ENCODE measurements at places on chromosomes 2 and 18.

DNA sequence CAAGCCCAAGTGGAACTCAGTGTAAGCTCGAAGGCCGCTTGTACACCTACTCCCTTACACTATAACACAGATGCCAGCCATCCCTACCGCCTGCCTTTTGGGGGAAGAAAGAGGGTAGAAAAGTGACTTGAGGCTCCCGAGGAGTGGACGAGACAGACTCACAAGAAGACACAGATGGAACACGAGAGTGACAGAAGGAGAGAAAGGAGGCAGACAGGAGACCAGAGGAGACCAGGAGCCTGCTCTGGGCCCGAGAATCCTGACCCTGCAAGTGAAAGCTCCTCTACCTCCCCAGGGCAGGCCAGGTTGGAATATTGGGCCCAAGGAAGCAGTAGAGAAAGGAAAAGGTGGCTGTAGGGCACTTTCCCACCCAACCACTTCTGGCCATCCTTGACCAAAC is 23.4 kb upstream of the TNS1 start:
- no peak for DNase-seq

DNA sequence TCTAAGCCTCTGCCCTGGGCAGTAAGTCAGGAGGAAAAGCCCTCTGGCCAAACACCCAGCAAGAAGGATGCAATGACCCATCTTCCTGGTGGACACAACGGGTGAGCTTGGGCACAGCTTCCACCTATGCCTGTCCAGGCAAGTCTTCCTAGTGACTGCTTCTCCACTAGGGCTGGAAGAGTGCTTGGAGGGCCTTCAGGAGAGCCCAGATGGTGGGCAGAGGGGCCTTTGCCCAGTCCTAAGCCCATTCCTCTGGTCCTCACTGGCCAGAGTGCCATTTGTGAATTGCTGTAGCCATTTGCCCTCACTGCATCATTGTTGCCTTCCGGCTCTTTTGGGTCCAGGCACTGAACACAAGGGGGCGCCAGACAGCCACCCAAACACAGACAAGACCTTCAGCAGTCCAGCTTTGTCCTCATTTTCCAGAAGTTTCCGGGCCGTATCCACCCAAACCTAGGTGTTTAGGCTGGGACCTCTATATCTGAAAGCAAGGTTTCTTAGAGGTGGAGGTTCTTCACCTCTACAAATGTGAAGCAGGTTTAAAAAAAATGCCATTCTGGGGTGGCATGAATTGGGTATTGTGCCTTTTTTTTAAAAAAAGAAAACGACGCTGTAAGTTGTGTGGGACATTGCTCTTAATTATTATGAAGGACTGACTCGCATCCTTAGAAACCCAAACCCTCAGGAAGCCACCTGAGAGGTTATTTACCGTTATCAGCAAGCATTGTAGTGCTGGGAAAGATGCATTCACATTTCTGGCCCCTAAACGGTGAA is 29.5 kb downstream of the PAX8 start:
- DNase-seq, result peak; percentile 58

DNA sequence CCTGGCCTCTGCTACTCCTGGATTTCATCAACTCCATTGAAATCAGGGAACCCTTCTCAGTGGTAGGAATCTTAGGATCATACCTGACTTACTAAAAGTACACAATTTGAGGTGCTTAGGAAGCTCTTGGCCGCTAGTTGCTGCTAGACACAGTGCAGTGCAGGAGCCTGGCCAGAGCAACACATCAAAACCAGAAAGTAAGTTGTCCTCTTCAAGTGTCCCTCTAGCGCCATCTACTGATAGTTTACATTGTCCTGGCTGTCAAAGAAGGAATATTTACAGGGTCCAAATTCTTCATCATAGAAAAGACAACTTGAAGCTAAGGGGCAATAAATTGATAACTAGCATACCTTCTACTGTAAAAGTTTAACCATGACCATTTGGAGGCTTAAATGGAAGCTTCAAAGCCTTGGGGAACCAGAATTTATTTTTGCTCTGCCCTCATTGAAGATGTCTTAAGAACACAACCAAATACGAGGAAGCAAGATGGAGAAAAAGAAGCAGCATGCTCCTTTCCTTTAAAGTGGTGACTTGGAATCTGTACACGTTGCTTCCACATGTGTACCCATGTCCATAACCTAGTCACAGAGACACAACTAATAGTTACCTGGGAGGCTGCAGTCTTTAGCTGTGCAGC is 889.1 kb upstream of the GCFC2 start:
- peak; percentile 83 for DNase-seq

DNA sequence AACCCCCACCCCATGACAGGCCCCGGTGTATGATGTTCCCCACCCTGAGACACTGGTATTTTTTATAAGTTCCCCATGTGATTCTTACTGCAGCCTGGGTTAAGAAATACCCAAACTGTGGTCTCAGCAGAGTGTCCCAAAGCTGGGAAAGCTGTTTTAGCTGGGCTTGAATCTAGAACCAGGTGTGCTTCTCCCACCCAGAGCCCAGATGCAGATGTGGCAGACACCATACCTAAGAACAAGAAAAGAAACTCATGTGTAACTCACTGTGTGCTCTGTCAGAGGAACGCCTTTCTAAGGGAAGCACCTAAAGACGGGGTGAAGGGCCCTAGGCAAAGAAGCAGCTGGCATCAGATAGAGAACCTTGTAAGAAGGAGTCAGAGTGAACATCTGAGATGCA is 23.9 kb downstream of the DOK1 start:
- no peak for DNase-seq

GRCh38 chr2:215528555-215528954 is 92.7 kb upstream of the FN1 start:
- DNase-seq, result no peak

DNA sequence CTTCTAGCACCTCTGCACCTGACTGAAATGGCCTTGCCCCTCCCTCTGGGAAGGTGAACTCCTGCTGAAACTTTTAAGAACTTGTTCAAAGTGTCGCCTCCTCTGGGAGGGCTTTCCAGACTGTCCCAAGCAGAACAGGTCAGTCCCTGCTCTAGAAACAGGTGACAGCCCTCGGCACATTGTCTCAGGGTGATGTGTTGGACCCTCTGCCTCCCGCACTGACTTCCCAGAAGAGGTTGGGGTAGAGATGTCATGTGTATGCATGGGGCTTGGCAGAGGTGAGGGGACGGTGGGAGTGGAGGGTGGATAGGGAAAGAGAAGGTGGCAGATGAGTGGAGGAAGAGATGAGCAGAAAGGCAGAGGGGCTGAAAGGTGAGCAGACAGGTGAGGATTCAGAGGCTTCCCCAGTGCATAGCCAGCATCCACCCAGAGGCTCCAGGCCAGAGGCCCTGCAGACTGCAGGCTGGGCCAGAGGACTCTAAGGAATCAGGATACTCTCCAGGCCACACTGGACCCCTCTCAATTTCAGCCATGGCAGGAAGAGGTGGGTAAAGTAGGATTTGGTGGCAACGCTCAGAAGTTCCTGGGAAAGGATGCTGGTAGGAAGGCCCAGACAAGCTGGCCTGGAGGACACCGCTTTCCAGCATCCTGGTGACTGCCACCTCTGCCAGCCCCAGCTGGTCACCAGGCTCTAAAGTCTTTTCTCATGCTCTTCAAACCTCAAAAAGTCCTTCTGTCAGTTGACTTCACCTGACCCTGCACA is 24.8 kb upstream of the TNS1 start:
- DNase-seq, result no peak

DNA sequence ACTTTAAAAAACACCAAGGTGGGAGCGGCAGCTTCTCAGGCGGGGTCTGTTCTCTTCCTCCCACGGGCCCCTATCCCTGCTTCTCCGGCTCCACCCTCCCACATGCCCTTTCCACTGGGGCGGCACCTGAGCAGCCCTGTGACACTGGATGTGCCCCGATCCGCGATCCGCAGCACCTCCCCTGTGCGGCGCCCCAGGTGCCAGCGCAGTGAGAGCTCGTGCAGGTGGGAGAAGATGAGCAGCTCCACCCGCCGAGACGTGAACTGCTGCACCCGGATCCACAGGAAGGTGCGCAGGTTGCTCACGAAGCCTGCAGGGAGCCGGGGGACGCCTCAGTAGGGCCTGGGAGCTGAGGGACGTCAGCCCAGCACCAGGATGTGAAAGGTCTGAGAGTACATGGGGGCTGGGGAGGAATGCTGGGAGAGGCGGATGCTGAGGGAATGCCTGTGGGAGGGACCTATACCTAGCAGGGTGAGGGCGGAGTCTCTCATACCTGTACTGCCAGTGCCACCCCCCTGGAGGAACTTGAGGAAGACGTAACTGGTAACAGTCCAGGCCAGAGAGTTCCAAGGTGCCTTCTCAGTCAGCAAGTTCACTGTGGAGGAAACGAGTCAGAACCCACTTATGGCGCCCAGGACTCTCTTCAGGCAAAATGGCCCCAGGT is 2.8 kb downstream of the ABCB6 start:
- DNase-seq, result no peak

DNA sequence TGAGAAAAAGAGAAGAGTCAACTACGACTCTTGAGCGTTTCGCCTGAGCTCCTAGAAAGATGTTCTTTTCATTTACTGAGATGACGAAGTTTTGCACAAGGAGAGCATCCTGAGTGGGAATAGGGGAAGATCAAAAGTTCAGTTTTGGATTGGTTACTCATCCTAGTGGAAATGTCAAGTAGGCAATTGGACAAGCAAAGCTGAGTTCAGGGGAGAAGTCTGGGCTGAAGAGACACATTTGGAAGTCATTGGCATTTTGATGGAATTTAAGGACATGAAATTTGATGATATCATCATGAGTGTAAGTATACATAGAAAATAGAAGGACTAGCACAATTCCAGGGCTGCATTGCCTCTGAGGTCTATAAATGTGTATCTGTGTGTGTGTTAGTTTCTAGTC is 416.6 kb downstream of the RAD51AP2 start:
- DNase-seq, result no peak
